Left colon (tissue), 2 donors: ENCODE measurements at places on chromosomes 5 and 9.

DNA sequence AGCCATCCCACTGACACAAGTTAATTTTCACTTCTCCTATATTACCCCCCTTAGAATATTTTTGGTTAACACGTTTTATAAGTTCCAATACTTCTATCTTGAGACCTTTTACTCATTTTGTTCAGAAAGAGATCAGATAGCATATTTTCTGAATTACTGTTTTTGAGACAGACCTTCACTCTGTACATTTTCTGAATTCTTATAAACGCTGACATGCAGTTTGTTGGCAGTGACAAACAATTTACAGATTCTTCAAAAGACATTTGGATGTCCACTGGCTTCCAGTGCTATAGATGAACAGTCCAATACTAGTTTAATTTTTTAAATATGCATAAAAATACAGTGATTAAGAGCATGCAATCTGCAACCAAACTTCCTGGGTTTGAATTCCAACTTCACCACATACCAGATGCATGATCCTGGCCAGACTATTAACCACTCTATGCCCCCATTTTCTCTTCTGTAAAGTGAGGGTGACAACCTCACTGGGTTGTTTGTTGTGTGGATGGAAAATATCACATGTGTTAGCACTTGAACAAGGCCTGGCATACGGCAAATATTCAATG is 142.1 kb downstream of the AGTPBP1 start:
- no peak for DNase-seq

GRCh38 chr5:64632251-64632650 is 58.1 kb upstream of the SHISAL2B start:
- no peak for DNase-seq

- DNase-seq, result no peak
Measured at GRCh38 chr5:58248221-58248620, 211.7 kb downstream of the PLK2 start.

- no peak for DNase-seq
Measured at GRCh38 chr9:125850763-125851162, 103.6 kb downstream of the PBX3 start.

- no peak for DNase-seq
Measured at GRCh38 chr5:175772747-175773533, 98.4 kb upstream of the CPLX2 start.

GRCh38 chr5:142719836-142720370 is 34.0 kb upstream of the FGF1 start:
- DNase-seq, result no peak

DNA sequence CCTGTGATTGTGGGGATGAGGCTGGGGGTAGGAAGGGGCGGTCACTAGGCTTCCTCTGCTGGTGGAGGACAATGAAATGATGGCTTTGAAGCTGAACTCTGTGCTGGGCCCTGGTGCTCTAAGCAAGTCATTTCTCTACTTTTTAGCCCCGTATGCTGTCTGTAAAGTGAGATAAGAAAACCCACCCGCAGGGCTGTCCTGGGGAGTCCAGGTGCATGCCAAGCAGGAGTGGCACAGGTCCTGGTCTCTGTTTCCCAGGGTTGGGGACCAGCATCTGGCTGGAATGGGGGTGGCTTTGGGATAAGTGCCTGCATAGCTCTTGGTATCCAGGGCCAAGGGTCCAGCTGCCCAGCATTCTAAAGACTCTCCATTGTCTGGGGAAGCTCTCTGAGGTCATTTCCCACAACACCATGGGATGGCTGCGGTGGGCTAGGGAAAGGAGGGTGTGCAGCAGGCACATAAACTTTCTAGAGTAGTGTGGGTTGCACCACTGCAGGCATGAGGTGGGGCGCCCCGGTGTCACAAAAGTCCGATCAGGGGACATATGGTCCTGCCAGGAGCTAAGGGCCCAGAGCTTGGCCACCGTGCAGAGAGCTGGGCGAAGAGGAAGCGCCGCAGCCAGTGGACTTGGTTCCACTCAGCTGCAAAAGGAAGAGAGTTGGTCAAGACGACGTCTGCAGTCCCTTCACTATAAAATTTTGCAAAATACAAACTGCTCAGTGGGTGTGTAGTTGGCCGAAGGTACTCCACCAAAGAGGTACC is 25.6 kb upstream of the GTF3C5 start:
- no peak for DNase-seq

GRCh38 chr9:6943293-6943692 is 185.5 kb downstream of the KDM4C start:
- DNase-seq, result no peak

DNA sequence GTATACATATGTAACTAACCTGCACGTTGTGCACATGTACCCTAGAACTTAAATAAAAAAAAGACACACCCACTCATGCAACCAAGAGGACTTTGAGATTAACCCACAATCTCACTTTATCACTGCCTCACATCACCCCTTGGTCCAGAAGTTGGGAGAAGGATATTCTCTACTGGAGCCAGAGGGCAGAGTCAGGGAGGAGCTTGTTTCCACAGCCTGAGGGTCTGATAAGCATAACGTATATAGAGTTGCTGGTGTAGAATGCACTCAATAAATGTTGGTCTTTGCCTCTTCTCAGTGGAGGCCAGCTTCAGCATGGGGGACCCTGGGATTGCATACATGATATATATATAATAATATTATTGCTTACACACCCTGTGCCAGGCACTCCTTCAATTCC is 10.1 kb downstream of the KCNV2 start:
- no peak for DNase-seq

DNA sequence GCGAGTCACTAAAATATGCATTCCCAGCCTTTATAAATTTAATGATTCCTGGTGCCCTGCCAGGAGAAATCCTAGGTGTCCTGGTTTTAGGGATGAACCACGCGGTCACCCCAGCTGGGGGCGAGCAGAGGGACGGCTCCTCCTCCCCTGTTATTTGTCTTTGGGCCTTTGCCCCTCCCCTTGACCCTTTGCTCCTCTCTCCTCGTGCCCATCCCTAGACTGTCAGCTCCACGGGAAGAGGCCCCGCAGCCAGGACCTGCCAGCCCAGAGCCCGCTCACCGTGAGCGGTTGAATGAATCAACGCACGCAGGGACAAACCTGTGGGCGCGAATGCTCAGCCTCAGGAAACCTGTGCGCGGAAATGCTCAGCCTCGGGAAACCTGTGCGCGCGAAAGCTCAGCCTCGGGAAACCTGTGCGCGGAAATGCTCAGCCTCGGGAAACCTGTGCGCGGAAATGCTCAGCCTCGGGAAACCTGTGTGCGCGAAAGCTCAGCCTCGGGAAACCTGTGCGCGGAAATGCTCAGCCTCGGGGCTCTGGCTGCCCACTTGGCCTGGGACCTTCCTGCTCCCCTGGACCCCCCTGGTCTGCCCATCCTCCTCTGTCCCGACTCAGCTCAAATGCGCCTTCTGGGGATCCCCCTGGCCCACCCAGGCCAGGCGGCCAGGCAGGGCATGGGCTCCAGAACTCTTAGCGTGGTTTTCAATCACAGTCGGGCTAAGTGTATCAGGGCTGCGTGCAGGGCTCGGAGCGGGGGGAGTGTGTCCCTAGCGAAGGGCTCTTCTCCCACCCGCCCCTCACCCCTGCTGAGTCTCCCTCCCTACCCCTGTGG is 140.5 kb upstream of the COL5A1 start:
- peak; percentile 17 for DNase-seq

- peak; percentile 44 for DNase-seq
Measured at GRCh38 chr9:33139421-33140228, 27.5 kb downstream of the B4GALT1 start.

- no peak for DNase-seq
Measured at GRCh38 chr5:158820891-158821290, 278.8 kb downstream of the EBF1 start.
